ENCODE measurements at places on chromosomes 6 and 20.

DNA sequence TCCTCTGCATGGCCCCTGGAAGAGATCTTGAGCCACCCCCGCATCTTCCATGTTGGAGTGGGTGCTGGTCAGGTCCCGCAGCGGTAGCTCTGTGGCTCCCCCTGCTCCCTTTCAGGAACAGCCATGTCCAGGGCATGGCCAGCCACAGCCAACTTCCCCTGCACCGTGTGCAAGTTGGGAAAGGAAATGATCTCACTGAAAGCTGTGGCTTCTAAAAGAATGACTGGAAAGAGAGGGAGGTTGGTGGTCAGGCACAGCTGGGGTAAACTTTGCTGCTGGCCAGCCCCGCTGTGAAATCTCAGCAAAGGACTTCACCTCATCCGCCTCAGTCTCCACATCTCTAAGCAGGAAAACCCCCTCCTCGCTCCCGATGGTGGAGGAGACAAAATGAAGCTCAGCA, 153.6 kb upstream of the CST7 start:
- peak; percentile 45 for DNase-seq

DNA sequence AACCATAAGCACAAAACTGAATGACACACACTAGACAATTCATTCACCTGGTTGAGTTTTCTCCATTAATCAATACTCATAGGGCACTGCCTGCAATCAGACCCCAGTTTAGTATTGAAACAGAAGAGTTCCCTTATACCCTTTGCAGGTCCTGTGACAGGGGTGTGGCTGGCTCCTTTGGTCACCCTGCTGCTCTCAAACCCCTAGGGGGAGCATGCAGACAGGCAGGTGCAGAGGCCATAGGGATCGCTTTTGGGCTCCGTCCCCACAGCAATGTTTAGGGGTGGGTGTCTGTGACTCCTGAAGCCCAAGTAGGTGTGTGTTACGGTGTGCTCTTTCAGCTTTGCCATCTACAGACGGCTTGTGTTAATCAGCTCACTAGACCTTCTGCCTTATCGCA, 210.4 kb downstream of the CENPW start:
- no peak for DNase-seq

GRCh38 chr20:3679749-3680700, 1.8 kb downstream of the ADAM33 start:
- DNase-seq, result peak; percentile 90

- DNase-seq, result no peak
Measured at GRCh38 chr6:36655085-36655724, 23.3 kb upstream of the CDKN1A start.

- DNase-seq, result no peak
Measured at GRCh38 chr6:3894590-3895311, 45.6 kb downstream of the FAM50B start.

DNA sequence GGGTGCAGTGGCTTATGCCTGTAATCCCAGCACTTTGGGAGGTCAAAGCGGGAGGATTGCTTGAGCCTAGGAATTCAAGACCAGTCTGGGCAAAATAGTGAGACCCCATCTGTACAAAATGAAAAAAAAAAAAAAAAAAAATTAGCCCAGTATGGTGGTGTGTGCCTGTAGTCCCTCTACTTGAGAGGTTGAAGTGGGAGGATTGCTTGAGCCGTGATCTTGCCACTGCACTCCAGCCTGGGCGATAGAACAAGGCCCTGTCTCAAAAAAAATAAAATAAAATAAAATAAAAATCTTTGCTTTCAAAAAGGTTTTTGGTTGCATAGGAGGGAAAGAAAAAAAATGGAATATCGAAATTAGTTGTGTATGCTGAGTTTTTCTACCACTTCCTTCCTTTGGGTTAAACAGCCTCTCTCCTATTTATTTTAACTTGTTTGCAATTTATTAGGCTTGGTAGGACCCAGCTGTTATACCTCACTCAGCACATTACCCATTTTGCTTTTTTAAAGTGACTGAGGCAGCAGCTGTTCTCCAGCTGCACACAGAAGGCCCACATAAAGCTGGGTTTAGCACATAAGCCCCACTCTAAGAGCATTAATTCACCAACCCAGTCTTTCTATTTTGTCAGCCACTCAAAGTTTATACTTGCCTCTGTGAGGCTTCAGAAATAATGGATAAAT, 152.3 kb downstream of the ZFAND3 start:
- no peak for DNase-seq

DNA sequence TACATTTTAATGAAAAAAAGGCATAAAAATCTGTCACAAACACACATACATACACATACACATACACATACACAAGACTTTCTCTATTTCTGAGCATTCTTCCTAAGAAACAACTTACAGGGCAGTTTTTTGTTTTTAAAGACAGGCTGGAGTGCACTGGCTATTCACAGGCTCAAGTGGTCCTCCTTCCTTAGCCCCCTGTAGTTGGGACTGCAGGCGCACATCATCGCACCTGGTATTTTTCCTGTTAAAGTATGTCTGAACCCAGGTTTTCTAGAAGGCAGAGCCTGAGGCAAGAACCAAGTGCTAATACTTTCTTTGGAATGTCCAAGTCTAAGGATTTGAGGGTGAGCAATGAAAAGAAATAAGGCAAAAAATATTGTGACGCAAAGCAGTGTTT, 41.3 kb upstream of the ELOVL5 start:
- no peak for DNase-seq

DNA sequence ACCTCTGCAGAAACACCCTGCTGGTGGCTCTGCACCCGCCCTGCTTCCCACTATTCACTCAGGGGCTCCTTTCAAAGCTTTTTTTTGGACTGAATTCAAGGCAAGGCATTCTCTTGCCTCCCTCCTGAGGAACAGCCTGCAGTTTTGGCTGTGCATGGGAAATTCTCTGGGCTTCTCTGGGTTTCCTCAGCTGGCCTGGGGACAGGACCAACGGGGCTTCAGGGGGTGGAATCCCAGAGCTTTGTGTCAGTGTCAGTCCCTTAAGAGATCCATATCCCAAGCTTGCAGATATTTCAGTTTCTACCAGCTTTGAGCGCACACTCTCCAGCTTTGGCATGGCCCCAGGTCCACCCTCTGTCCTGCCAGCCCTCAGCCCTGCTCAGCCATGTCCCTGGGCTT, 2.0 kb downstream of the SCRT2 start:
- DNase-seq, result no peak

DNA sequence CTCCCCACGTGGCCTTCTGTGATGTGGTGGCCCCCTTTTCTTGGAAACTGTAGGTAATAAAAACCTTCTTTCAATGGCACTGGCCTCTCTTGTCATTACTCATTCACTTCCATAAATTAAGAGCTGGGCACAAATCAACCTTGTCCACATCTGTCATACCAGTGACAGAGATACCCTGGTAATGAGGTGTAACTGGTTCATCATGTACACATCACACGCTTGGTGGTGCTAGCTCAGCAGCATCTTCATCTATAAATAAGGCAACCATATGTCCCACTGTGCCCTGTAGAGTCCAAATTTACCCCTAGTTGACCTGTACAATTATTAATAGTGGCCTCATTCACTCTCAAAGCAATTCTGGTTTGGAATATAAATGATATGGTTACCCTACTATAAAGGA, 245.6 kb downstream of the HIVEP2 start:
- DNase-seq, result no peak

DNA sequence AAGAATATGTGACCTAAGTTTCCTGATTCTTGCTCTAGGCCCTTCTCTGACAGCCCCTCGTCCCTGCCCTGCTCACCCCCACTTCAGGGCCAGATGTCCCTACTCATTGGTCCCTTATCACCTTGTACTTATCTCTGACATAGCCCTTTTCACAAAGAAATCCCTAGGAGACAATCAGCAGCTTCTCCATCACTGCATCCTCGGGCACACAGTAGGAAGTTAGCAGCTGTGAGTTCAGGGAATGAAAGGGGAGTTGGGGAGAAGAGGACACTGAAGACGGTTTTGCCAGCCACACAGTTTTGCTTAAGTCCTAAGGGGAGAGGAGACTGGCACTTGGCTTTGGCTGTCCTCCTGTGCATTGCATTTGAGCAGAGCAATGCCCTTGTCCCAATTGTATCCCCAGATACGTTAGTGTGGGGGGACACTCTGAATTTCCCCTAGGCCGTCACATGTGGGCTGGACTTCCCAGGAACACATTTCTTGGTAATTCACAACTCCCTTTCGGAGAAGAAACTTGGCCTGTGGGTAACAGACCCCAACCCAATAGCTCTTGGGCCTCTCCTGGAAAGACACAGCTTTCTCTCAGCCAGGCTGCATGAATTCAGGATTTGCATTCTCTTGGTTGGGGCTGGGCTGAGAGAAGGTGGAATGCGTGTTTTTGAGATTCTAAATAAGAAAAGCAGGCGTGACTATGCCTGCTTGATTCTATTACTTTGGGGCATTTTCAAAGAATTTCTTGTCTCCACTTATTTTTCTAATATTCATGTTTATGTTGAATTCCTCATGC, 177.6 kb downstream of the UST start:
- DNase-seq, result no peak

- DNase-seq, result no peak
Measured at GRCh38 chr6:88848870-88849269, 114.5 kb downstream of the RNGTT start.

DNA sequence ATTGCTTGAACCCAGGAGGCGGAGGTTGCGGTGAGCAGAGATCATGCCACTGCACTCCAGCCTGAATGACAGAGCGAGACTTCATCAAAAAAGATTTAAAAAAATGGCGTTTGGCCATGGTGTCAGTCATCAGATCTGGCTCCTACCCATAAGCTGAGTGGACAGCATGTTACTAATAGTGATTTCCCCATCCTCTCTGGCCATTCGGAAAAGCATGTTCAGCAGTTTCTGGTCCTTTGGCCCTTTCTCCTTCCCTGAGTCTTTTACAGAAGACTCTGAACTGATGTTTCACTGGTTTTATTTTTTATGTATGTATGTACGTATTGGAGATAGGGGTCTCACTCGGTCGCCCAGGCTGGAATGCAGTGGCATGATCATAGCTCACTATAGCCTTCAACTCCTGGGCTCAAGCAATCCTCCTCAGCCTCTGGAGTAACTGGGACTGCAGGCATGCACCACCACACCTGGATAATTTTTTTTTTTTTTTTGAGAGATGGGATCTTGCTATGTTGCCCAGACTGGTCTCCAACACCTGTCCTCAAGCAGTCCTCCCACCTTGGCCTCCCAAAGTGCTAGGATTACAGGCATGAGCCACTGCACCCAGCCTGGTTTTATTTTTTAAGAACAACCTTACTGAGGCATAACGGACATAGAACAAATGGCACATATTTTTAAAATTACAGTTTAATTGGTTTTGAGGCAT, 84.2 kb upstream of the CNKSR3 start:
- no peak for DNase-seq

GRCh38 chr20:51747182-51747911, 20.8 kb downstream of the ATP9A start:
- DNase-seq, result no peak

DNA sequence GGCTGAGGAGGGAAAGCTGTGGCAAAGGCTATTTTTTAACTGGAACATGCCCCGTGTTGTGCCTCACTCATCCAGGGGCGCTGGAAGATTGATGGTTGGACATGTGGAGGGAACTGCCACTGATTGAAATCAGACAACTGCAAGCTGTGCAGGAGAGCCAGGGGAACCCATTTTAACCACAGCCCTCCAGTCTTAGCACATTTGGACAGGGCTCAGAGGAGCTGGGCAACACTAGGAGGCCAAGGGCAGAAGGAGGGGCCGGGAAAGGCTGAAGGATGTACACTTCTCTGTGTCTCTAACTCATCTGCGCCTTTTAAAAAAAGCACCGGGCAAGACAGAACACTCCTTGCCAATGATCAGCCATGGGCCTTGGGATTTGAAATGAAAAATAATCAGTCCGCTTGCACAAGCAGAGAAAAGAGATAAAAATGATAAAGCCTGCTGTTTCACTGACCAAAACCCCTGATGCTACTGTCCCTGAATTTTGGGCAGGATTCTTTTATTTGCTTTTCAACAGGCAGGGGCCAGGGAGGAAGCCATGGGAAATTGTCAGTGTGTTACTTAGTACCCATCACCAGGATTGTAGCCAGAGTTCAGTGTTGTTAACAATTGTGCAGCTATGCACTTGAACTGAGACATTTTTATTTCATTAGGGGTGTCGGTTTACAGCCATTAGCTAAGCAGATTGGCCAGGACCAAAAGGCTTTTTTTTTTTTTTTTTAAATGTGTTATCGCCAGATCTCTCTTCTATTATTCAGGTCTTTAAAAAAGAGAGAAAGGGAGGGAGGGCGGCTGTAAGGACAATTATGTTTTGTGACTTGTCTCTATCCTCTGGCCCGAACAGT, 109.3 kb upstream of the EYA4 start:
- DNase-seq, result no peak

- DNase-seq, result no peak
Measured at GRCh38 chr6:75273009-75273408, 11.6 kb downstream of the TMEM30A start.

DNA sequence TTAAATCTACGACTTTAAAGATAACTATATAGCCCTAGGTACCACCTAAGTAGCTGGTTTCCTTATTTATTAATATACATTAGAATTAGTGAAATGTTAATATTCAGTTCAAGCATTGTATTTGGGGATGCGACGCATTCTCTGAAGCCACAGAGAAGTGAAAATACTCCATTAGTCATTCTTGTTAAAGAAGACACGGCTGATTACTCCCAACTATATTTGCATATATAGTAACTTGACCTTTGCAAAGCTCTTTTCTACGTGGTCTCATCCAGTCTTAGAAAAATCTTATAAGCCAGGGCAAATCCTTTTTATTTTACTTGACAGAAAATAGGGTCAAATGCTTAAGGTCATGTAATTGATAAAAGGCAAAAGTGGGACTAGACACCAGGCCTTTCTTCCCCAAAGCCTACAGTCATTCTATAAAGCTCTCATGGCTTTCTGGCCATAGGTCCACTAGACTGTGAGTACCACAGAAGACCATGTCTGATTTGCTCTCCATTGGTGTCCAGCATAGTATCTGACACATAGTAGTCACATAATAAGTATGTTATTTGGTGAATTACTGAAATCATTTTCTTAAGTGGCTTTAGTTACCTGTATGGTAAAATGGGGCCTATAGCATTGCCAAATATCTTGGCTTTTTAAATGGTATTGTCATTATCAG, 11.3 kb downstream of the ZHX3 start:
- no peak for DNase-seq

DNA sequence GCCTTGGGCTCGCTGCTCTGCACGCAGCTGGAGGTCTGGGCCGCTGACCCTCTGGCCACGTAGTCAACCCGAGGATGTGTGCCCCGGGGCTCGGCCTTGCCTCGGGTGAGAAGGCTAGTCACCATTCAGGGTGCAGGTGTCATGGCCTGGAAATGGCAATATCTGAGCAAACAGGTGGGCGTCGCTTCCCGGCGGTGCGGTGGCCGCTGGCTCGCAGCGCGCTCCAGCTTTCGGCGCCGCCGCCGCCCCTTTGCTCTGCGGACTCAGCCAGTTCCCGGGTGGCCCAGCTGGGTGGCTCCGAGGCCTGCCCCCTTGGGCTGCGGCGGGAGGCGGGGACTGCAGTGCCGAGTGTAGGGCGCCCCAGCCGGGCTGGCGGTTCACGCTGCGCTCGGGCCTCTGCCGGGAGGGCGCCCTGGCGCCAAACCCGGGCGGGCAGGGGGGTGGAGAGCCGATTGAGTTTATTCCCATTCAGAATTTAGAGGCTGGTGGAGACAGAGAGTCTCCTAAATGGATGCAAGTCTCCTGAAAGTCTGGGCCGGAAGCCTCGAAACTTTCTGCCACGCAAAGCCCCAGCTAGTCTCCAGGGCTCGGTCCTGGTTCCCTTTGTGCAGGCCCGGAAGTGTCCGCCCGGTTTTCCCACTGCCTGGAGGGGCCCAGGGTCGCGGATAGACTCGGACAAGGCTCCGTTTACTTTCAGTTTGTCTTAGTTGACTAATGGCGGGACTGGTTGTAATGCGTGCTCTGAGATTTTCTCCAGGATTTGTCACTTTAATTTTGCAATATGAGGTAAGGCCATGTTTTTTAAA, 11.3 kb upstream of the TFAP2A start:
- peak; percentile 34 for DNase-seq
